ENCODE measurements at places on chromosomes 16 and 17. TPM values are rescaled to one million over a fixed set of nuclear protein-coding genes. Genes with fewer than 3 reads are reported as not detected.

Gene CA5A
- 0.03 TPM for polyA plus RNA-seq

GRCh38 chr17:45355087-45355486 lies 38.3 kb upstream of the MAP3K14 start:
- peak; percentile 35 for DNase-seq

- DNase-seq = no peak
Measured at GRCh38 chr16:48282636-48283263, 35.4 kb upstream of the ABCC11 start.

- DNase-seq = no peak
Measured at GRCh38 chr17:81707725-81708646, 4.1 kb upstream of the SLC25A10 start.

- DNase-seq = no peak
Measured at GRCh38 chr16:59164461-59164860, 430.3 kb upstream of the GOT2 start.

DNA sequence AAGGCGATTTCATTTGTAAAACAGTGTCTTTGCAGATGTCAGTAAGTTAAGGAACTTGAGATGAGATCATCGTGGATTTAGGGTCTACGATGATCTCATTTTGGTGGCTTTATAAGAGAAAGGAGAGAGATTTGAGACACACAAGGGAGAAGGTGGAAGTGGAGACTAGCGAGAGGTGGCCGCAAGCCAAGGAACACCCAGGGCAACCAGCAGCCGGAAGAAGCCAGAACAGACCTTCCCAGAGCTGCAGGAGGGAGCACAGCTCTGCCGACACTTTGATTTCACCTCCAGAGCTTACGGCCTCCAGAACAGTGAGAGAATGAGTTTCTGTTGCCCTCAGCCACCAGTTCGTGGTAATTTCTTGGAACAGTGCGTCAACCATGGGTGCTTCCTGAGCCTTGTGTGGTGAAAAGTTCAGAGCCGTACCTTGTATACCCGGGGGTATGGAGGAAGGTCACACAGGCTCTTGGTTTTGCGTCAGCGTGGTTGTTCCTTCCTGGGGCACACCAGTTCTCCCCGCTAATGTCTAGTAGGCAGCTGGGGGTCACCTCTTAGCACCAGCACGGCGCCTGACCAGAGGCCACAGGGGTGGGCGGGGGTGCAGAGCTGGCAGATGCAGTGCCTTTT lies 12.9 kb upstream of the SEC14L1 start:
- DNase-seq = no peak

DNA sequence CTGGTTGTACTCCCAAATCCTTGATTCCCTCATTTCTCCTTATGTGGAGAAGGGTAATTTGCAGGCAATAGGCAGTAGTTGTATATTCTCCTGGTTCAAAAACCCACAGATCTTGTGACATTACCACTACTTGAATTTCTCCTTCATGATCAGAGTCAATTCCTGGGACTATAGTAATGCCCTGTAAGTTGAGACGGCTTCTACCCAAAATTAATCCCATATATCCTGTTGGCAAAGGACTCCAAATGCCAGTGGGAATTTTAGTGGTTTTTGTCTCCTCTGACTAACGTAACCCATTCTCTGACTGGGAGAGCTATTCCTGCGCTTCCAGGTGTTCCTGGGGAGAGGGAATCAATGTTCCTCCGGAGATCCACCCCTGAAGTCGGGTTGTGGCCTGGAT lies 11.6 kb upstream of the ZNF689 start:
- DNase-seq = no peak

GRCh38 chr17:57335195-57335792 lies 79.0 kb downstream of the MSI2 start:
- DNase-seq = no peak

GRCh38 chr17:67132366-67132765 lies 88.0 kb downstream of the CACNG1 start:
- no peak for DNase-seq

- no peak for DNase-seq
Measured at GRCh38 chr17:44359006-44359405, 4.6 kb downstream of the FAM171A2 start.

DNA sequence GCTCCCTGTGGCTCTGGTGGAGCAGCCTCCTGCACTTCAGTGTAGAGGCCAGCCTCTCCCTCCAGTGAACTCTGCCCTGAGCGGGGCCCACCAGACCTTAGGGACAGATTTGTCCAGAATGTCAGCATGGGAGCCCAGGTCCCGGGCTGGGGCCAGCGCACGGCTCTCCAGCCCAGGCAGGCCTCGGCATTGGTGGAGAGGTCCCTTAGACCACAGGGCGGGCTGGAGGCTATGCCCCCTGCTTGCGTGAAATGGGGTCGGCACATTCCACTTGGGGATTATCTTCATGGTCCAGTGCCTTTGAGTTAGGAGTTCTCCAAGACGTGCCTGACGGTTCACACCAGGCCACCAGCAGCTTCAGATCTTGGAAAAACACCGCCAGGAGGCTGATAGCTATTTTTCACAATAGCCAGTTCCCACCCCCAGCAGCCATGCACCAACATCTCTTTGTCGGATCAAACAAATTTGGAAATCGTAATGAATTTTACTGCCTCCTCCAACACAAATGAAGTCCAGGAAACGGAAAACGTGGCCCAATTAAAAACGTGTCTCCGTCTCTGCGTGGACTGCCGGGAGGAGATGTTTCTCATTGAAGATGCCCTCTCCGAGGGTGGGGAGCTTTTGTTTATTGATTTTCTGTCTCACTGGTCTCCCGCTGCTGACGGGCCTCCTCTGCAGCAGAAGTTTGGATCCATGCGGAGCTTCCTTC lies 110.0 kb upstream of the CIBAR2 start:
- no peak for DNase-seq
